ENCODE measurements at places on chromosomes 4 and X.
A peak's percentile ranks its signal among the peaks of the same experiment; 100 is the strongest.

DNA sequence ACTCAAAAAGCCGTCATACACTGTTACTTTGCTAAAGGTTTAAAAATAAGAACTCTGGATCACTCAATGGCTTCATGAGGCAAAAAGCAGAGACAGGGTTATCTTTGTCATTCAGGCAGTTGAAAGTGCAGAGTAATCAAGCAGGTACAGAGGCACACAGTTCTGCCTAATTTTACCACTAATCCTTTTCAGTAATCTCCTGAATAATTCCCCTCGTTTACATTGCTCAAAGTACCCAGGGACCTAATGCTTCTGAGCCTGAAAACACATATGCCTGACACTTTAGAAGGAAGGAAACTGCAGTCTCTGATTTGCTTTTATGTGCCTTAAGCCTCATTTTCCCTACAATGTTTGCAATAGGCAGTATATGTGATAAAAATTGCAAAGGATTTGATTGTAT is 71.4 kb upstream of the TRAM1L1 start:
- DNase-seq: no peak

DNA sequence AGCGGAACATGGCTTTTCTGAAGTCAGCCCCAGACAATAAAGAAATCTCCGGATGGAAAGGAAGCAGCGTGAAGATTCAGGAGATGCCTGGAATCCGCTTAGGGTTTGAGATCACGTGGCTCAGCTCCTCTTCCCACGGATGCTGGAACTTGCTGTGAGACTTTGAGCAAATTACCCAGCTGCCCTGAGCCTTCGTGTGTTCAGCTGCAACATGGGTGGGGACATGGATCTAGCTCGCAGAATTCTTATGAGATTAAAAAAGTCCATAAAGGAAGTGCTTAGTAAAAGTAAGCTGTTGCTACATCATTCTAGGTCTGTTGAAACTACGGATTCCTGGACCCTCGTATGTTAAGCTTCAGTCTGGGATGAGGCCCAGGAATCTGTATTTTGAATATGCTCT is 55.7 kb upstream of the STIM2 start:
- DNase-seq: peak; percentile 49

DNA sequence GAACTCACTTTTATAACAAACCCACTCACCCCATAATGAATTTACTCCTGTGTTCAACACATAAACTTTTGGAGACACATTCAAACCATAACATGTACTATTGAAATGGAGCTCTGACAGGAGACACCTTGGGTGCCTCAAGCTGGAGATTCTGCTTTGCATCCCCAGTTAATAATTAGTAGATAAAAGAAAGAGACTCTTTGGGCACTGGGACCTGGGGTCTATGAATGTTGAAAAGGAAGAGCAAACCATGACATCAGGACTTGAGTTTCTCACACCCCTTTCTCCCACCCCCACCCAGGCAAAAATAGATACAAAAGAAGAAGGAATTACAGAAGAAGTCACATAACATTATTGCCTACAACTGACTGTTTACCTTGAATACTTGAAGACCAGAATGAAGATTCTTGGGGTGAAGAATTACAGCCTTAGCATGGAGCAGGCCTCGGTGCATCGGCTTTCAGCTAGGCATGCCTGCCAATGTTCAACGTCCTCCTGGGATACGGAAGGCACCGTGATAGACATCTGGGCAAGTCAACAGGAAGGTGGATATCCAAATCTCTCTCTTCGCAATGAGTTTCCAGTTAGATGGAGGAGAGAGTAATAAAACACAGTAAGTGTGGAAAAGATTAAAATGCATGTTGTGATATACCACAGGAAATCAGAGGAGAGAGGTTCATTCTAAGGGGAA is 316.0 kb downstream of the TRIML1 start:
- DNase-seq: no peak

DNA sequence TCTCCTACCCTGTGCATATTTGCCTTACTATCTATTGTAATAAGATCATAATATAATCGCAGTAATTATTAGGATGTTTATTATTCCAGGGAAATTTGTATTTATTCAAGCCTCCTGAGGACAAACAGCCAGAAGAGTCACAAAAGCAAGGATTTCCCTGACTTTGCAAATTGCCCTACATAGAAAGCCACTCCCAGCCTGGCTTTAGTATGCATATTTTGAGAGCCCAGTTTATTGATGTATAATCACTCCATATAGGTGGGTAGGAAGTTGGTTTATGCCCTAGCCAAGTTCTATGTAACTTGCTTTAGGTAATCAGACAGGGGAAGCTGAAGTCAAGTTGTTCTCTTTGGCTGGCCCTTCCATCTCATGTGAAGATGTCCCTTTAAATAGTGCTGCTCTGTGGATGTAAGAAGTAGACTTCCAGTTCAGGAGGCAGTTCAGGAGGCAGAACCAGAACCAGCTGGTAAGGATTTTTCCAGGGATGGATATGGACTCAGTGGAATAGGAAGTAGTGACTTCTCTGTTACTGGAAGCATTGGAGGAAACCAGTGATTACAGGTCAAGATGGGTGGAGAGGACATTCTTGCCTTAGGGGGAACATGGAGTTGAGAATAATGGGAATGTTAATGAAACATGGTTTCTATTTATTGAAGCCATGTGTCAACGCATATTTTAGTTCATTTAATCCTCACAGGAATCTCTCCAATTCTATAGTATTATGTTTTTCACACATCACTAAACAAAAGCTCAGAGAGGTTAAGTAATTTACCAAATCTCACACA is 70.5 kb upstream of the KIT start:
- DNase-seq: no peak

DNA sequence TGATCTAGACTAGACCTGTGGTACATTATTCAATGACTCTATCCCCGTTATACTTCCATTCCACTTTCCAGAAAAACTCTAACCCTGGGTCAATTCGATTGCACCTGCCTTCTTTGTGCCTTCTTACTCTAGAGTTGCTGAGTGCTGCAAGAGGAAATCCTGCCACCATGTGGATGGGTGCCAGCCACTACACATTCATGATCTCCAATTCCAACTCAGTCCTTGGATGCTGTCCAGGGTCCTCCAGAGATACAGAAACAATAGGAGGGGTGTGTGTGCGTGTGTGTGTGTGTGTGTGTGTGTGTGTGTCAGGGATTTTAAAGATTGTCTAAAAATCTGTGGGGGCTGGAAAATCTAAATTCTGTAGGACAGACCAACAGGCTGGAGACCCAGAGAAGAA is 42.9 kb upstream of the INTS6L start:
- peak; percentile 86 for DNase-seq

GRCh38 chrX:147376601-147377422 is 534.9 kb upstream of the FMR1 start:
- DNase-seq: no peak

- DNase-seq: peak; percentile 13
These were observed 332.8 kb downstream of the SH2D1A start for GRCh38 chrX:124679199-124679598.

- peak; percentile 2 for DNase-seq
These were observed 515.7 kb downstream of the SMARCA1 start for GRCh38 chrX:129007631-129008030.

GRCh38 chrX:124462931-124463330 is 116.6 kb downstream of the SH2D1A start:
- no peak for DNase-seq

DNA sequence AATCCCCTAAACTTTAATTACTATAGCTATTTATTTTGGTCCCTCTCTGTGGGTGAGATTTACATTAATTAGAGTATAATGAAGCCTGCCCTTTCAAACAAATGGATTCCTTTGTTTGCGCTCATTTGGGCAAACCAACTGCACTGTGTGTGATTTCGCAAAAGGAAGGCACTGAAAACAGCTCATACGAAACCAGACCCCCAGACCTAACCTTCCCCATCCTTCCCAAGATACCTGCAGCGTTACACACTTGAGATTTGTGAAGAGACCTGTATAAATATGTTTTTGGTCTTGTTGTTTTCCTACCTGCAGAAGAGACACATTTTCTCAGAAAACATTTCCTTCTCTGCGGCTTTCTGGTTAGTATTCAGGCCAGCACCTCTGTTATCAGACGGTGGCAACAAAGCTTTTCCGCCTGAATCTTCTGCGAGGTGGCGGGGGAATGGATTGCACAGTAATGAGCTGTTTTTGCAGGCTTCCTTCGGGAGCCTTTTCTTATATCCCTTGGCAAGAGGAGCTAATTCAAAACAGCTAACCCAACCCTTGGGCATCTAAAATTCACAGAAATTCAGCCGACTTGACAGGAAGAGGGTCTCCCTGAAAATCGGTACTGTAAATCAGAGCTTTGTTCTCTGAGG is 47.6 kb downstream of the CBLL2 start:
- no peak for DNase-seq

GRCh38 chr4:47703956-47704355 is 133.9 kb downstream of the CORIN start:
- DNase-seq: peak; percentile 5

DNA sequence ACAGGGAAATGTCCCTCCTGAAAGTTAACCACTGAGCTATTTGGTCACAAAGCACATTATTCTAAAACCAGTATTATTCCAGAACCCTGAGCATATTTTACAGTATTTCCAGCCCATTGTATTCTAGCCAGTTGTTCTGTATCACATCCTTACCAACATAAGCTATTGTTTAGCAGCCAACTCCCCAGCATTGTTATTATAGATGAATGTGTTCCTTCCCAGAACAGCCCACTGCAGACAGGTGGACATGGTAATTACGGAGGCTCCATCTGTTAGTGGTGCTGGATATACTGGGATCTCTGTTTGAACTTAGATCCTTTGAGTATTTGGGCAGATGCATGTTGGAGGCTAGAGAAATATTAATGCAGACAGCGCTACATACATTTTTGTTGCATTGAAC is 126.1 kb downstream of the MGST2 start:
- DNase-seq: no peak

- DNase-seq: no peak
These were observed 458.6 kb downstream of the SH2D1A start for GRCh38 chrX:124804962-124805361.

GRCh38 chr4:71379126-71379525 is 40.3 kb downstream of the SLC4A4 start:
- no peak for DNase-seq

DNA sequence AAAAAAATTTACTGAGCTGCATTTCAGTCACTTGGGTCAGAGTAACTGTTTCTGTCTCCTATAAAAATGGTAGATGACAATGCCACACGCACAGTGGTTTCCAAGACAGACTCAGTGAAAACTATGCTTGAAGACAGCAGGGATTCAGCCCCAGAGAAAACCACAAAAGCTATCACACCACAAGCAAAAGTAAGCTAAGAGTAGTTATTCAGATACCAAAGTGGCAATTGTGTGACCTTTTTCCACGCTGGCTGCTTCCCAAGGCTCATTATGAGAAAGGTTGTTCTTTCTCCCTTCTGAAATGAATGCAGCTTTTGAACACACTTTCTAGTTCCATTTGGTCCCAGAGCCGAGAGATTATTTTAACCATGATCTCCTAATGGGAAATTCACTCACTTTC is 46.4 kb upstream of the GPM6B start:
- DNase-seq: no peak

DNA sequence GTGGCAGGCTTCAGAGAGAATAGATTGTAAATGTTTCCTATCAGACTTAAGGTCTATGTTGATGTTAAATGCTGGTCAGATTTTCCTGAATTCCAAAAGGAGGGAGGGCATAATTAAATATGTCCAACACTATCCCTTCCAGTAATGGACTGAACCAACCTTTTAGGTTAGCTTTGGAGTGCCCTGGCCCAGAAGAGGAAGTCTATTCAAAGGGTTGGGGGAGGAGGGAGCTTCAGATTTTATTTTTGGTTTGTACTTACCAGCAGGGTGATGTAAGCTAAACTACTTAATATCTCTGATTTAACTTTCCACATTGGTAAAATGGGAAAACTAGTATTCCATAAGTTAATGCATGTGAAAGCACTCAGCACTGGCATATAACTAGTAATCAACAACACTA is 91.1 kb downstream of the RBM46 start:
- DNase-seq: no peak

GRCh38 chrX:68183612-68184214 is 249.6 kb downstream of the OPHN1 start:
- DNase-seq: peak; percentile 35

- no peak for DNase-seq
These were observed 5.5 kb upstream of the SMIM20 start for GRCh38 chr4:25908491-25908901.

GRCh38 chr4:150302553-150302952 is 224.3 kb downstream of the DCLK2 start:
- no peak for DNase-seq

DNA sequence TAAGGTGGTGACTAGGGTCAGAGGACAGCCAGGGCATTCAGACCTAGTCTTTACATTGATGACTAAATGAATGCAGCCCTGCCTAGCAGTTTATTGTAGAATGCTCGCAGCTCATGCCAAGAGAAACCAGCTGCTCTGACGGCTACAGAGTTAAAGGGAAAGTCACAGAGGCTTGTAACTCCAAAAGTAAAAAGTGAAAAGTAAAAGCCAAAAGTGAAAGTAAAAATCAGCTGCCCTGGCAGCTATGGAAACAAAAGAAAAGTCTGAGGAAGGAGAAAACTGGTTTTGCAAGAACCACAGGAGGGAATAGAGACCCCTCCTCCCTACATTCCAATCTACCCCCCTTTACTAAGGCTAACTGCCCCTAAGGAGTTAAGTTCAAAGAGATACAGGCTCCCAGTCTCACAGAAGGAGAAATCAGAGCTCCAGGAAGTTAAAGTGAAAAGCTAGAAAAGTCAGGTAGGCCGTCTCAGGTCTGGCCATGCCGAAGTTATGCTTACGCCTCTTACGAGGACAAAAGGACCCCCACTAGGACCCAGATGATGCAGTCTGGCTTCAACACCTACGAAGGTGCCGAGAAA is 6.0 kb downstream of the GAGE10 start:
- DNase-seq: peak; percentile 57

GRCh38 chr4:154435895-154436294 is 55.7 kb downstream of the DCHS2 start:
- DNase-seq: no peak

DNA sequence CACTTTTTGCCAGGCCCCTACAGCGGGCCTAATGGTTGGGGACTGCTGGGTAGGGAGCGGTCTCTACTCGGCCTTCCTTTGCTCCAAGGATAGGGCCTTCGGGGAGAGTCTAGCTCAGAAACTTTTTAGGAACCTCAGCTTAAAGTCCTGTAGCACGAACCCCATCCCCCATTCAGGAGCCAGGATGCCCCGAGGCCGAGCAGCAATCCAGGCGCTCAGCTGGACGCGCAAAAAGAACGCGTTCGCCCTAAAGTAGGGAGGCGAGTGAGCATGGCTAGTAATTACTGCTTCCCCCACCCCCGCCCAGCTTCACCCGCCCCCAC is 9.7 kb downstream of the POU4F2 start:
- DNase-seq: no peak

- no peak for DNase-seq
These were observed 99.5 kb downstream of the FBXW7 start for GRCh38 chr4:152436384-152436783.

DNA sequence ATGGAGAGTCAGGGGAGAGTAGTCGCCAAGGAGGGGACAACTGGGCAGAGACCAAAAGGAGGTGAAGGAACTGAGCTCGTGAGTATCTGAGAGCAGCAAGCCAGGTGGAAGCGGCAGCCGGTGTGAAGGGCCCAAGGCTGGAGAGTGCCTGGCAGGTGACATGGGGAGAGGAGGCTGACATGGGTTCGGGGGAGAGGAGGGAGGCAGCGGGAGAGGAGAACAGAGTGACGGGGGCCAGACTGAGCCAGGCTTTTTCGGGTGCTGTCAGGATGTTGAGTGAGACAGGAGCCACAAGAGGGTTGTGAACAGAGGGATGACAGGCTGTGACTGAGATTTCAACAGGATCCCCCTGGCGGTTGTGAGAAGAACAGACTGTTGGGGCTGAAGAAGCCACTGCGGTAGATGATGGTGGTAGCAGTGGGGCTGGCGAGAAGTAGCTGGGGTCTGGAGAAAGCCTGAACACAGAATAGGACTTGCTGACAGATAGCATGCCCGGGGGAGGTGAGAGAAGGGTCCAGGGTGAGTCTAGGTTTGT is 5.7 kb downstream of the ELK1 start:
- DNase-seq: peak; percentile 33

Measured in tongue (tissue), 3 donors.